ENCODE measurements at places on chromosomes 7 and 10.

- DNase-seq = no peak
These were observed 86.6 kb downstream of the FRMD4A start for GRCh38 chr10:14244147-14244546.

DNA sequence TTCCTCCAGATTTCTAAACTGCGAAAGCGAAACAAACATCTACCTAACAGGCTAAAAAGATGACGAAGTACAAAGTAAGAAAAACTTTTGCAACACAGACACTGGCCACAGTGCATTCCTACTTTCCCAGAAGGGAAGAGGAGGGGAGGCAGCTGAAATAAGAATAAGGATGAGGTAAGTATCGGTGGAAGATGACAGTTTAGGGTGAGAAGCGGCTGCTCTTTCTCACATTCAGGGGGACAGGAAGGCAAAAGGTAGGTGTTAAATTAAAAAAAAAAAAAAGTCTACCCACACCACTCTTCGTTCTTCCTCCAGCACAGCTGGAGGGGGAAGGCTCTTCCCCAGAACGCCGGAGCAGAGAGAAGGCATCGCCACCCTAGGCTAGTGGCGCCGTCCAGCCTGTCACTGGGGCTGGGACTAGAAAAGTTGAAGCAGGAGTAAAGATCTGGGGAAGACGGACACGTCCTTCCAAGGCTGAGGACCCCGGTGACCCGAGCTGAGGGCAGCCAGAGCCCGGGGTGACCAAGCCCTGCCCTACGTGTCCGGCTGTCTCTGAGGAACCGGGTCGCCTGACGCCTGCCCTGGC is 846 bp downstream of the DNAJC1 start:
- no peak for DNase-seq

- DNase-seq = no peak
These were observed 830 bp downstream of the IMPDH1 start for GRCh38 chr7:128408709-128409595.

- no peak for DNase-seq
These were observed 6.0 kb upstream of the ZDHHC4 start for GRCh38 chr7:6571160-6571779.

DNA sequence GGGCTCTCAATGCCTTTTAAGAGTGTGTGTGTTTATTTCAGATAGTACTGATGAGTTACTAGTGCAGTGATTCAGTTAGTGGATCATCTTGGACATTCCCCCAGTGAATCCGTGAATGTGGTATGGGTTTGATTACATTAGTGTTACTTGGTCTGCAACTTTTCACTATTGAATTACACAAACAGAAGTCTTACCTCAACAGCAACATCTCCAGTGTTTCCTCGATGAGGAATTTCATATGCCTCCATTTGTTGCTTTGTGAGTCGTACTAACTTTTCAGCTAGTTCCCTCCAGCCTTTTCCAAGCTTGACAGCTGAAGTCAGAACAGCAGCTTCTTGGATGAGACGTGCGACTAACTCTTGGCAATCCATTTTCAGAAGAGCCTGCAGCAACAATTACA is 63.2 kb downstream of the MACC1 start:
- no peak for DNase-seq

DNA sequence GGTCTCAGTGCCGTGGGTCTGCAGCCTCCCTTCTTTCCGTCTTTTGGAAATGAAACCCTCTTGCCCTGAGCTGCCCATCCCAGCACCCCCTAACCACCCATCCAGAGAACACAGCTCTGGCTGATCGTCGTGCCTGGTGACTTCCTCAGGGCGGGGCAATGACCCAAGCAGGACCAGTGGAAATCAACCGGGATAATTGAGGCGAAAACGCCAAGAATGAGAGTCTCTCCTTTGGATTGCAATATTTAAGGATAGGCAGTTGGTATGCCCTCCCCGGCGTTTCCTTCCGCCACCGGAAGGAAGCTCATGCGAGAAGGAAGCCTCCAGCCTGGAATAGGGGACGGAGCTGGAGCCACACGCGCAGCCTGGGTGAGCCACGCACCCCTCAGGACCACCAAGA is 73.7 kb upstream of the PFKP start:
- no peak for DNase-seq
